ENCODE measurements at places on chromosomes 16 and 17.

DNA sequence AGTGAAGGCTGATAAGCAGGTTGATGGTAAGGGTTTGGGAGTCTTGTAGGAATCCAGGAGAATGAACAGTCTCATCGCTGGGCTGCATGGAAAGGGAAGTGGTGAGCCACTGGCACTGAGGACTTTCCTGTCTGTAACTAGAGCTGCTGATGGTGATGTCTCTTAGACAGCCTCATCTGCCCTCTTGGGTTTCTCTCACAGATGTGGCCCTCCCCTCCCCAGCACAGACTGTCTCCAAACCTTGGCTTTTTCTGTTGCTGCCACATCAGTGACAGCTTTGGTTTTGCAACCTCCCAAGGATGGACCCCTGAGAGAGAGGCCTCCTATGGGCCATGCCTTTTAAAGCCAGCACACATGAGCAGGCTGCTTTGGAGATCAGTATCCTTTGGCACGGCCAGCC, 16.9 kb downstream of the PLCG2 start:
- no peak for DNase-seq

- no peak for DNase-seq
Measured at GRCh38 chr16:57732037-57732436, 3.5 kb upstream of the KATNB1 start.

DNA sequence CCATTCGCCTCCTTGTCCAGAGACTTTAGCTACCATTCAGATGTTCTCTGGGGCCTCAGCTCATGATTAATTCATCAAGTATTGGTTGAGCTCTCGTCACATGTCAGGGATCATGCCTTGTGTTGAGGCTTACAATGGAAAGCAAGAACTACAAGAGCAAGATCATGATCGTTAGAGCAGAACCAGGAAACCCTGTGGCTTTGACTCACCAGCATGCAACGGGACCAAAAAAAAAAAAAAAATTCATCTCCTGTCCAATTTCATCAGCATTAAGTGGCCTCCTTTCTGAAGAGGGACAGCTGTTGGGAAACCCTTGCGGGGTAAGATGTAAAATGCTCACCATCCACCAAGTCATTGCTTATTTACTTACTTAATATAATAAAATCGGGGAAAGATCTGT, 12.1 kb upstream of the USP10 start:
- DNase-seq = no peak

GRCh38 chr16:79814124-79814523, 213.6 kb upstream of the MAF start:
- DNase-seq = no peak

DNA sequence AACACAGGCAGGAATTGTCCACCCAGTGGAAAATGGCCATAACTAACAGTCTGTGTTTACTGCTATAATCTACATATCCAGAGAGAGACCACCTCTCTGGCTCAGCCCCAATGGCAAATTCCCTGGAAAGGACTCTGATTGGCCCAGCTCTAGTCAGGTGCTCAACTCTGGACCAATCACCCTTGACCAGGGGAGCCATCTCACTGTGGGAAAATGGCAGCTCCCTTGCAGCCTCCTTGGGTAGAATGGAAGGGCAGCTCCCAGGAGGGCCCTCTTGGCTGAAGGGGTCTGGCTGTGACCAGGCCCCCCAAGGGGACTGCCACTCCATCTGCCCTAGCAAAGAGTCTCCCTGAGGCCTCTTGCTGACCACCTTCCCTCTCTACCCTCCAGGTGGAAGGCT, 3.1 kb downstream of the ALOX15B start:
- no peak for DNase-seq

- no peak for DNase-seq
Measured at GRCh38 chr16:73483076-73483791, 435.3 kb upstream of the ZFHX3 start.

GRCh38 chr17:71613996-71614395, 506.8 kb upstream of the SOX9 start:
- no peak for DNase-seq

GRCh38 chr16:89173174-89173921, 1.8 kb downstream of the CDH15 start:
- DNase-seq = no peak

GRCh38 chr16:104355-104754, 26.3 kb downstream of the MPG start:
- DNase-seq = no peak

DNA sequence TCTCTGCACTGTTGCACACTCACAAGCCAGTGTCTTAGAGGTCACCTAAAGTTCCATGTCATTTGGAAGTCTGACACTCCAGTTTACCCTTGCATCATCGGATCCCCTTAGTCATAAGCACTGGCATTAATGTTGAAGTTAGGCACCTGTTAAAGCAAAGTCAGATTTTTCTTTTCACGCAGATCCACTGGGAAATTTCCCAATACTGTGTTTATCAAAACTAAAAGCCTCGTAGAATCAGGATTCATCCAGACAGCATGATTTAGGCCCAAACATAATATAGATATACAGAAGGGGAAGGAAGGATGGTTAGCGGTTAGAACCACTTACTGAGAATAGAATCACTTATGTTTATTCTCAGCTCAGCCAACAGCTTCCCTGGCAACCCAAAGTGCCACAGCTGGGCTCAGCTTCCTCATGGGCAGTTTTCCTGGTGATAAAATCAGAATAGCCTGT, 30.1 kb upstream of the HAPSTR1 start:
- no peak for DNase-seq

DNA sequence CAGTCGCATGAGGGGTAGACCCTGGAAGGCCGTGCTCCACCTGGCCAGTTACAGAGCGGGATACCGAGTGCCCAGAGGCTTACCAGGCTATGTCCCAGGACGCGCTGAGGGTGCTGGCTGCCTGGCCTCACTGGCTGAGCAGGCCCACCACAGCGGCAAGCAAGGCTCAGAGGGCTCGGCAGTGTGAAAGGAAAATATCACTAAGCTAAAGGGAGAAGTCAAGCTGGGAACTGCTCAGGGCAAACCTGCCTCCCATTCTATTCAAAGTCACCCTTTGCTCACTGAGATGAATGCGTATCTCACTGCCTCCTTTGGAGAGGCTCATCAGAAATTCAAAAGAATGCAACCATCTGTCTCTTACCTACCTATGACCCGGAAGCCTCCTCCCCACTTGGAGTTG, 37.4 kb downstream of the CCDC57 start:
- DNase-seq = no peak

GRCh38 chr16:5523829-5524228, 426.2 kb upstream of the EEF2KMT start:
- no peak for DNase-seq

DNA sequence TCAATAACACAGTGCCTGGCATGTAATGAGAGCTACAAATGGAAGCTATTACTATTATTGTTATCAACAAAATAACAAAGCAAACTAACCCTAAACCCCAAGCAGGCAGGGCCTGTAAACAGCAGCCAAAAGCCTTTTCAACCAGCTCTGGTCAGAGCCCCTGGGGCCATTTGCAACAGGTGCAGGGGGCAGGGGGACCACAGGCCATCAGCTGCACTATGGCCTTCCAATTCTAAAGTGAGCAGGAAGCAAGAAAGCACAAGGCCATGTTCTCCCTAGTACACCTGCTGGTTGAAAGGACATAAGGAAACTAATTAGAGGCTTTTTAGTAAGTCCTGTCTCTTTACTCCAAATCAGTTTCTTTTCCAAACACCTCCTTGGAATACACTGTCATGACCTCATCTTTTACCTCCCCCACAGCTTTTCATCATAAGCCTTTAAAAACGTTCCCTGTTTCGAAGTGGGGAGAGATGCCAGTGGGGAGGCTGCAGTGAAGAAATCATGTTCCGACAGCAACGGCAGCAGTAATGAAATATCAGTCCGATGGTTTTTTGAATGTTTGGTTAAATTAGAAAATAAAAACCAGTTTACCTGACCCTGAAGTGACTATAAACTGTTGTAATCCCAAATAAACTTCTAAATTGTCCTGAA, 68.4 kb upstream of the GSG1L start:
- DNase-seq = no peak

- no peak for DNase-seq
Measured at GRCh38 chr17:75976175-75976848, 2.7 kb downstream of the ACOX1 start.

DNA sequence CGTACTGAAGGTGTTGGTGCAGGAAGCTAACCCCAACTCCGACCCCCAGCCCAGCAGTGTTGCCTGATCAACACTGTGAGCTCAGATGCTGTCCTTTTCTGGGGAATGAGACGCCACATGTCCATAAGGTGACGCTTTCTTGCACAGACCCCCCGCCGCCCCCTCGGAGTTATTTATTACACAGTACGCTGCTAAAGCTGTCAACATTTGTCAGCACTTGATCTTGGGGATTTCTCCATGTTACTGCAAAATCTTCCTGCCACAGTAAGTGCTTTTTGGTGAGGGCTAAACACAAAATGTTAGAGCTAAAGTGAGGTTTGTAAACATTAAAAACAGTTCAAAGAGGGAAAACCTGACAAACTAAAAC, 15.9 kb downstream of the CMTM3 start:
- no peak for DNase-seq

DNA sequence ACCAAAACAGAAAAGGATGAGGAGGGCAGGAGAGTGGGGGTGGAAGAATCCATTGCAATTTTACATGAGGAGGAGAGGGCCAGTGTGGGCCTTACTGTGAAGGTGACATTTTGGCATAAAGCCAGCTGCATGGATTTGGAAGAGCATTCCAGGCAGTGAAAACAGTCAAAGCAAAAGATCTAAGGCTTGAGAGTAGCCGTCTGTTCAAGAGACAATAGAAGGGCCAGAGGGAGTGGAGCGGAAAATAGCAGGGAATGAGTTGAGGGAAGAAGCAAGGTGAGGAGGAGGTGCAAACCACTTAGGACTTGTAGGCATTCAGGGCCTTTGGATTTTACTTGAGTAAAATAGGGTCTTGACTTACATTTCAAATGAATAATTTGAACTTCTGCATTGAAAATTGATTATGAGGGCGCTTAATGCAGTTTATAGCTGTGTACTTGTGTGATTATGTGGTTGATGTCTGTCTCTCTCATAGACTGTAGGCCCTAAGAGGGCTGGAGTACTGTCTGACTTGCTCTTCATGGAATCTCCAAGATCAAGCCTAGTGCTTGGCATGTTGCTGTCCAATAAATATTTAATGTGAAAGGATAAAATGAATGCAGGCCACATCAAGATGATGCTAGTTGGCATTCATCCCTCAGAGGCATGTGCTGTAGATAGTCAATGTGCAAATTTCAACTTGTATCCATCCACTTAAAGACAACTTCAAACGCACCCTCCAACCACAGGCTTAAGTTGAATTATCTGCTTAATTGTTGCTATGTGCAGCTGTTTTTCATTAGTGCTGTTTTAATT, 772.1 kb upstream of the RBFOX1 start:
- DNase-seq = no peak

Data from activated naive CD4-positive, alpha-beta T cell (primary cell).